ENCODE measurements at places on chromosomes 6 and 20. TPM values are rescaled to one million over a fixed set of nuclear protein-coding genes. Genes with fewer than 3 reads are reported as not detected.

Gene TGIF2
- total RNA-seq, result 4.4 TPM

Gene ZNF133
- 13.1 TPM for total RNA-seq

Gene TAGAP
- not detected for total RNA-seq

Gene LPIN3
- 13.7 TPM for total RNA-seq

Gene COL10A1
- total RNA-seq, result not detected

Gene GNAS-AS1
- not detected for total RNA-seq

Gene CHRNA4
- 0.35 TPM for total RNA-seq

Gene NOX3
- total RNA-seq, result not detected

Gene FUT9
- not detected for total RNA-seq

Gene LPA
- 0.09 TPM for total RNA-seq

Gene BNIP5
- 0.05 TPM for total RNA-seq

Gene GLYATL3
- total RNA-seq, result not detected

Gene EDN1
- 38.8 TPM for total RNA-seq

Gene PKHD1
- total RNA-seq, result not detected

Gene SULF2
- total RNA-seq, result 21.6 TPM

Gene FNDC11
- 0.25 TPM for total RNA-seq

Gene SLC22A16
- not detected for total RNA-seq

Gene SLC52A3
- 0.52 TPM for total RNA-seq
